ENCODE measurements at places on chromosomes 16 and 17.

GRCh38 chr17:15928286-15928785 is 16.6 kb upstream of the ADORA2B start:
- no peak for DNase-seq

DNA sequence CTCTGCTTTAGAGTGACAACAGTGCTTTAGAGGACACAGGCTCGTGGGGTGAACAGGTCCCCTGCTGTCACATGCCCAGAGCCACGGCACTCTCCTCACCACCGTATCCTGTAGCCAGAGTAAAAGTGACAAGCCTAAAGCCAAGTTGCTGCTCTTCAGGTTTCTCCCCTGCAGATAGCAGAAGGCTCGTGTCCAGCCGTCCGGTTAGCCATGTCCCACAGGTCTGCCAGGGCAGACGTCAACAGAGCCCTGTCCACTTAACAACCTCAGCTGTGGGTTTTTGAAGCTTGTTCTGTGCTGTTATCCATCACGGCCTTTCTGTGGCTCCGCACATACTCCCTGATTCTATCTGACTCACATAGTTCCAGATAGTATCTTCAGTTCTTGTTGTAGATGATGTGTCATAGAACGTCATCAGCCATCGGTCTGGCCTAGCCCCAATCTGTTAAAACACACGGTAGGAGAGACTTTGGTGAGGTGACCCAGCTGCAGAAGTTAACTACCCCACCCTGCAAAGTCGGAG is 100.7 kb downstream of the SOCS1 start:
- DNase-seq = no peak

DNA sequence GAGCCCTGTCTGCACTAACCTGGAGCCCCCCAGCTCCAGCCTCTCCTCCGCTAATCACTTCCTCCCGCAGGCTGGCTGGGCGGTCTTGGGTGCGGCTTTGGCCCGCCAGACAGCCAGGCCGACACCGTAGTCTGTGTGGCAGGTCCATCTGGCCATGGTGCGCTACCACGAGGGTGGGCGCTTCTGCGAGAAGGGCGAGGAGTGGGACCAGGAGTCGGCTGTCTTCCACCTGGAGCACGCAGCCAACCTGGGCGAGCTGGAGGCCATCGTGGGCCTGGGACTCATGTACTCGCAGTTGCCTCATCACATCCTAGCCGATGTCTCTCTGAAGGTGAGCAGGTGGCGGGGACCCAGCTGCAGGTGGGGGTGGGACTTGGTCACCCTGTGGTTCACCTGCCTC is 30.7 kb upstream of the POLR3E start:
- DNase-seq = no peak

DNA sequence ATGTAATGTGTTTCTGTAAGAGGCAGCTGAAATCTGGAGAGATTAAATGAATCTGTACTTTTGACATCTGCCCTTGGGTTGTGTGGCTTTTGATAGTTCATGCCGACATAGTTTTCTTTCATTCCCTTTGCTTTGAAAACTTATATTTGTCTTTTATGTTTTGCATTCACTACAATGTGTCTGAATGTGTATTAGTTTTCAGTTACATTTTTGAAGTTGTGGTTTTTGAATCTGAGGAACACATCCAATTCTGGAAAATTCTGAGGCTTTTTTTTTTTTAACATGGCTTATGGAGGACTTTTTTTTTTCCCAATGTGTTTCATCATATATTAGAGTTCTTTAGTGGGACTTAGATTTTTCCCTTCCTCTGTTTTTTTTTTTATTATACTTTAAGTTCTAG is 683.7 kb upstream of the SOX9 start:
- DNase-seq = no peak

- DNase-seq = no peak
These were observed 16.3 kb downstream of the MEIOC start for GRCh38 chr17:44672479-44673093.

GRCh38 chr16:58411736-58412614 is 19.7 kb downstream of the GINS3 start:
- DNase-seq = no peak

DNA sequence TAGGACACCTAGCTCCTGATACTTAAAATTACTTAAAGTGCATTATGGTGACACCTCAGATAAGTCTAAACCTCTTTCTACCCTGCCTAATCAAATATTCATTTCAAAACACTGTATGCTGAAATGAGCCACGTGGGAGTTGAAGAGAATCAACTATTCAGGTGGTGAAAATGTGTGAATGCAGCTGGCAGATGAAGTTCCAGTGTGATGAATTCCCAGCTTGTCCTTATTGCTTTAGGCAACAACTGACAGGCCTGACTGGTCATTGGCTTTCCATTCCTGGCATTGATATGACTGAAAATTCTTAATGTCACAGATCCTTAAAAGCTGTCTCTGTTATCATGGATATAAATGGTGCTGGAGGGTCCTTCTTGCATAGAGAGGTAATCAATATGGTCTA is 301.9 kb upstream of the TBX2 start:
- DNase-seq = no peak

DNA sequence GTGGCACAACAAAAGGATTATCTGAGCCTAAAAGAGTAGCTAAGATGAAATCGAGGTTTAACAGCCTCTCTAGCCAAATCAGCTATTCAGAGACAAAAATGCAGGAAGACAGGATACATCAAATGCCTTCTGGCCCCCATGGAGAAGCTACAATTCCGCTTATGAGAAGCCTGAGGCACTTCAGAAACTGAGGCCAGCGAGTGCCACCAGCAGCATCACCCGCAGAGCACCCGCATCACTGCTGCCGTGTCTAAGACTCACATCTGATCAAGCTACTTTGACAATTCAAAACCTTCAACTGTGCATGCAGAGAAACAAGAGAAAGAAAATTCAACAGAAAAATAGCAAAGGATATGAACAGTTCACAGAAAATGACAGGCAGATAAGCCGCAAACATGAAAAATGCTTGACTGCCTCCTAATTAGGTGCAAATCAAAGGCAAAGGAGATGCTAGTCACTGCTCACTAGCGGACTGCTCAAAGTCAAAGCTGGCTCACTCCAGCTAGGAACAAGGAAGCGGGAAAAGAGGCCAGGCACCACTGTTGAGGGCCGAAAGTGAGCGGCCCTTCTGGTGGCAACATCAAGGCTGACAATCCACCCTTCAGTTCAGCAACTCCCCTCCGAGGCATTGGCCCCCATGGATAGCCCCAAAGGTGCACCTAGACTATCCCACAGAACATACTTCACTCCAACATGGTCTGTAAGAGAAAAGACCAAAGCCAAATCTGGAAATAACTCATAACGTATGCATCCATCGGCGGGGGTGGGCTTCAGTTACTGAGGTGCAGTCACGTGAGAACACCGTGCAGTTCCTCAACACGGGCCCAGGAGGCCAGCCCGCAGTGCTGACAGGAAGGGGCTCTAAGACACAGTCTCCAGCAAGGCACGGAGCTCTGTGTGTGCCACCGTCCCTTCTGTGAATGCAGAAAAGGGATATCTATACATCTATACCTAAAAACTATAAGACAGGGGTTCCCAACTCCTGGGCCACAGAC is 12.0 kb downstream of the MTHFSD start:
- no peak for DNase-seq

DNA sequence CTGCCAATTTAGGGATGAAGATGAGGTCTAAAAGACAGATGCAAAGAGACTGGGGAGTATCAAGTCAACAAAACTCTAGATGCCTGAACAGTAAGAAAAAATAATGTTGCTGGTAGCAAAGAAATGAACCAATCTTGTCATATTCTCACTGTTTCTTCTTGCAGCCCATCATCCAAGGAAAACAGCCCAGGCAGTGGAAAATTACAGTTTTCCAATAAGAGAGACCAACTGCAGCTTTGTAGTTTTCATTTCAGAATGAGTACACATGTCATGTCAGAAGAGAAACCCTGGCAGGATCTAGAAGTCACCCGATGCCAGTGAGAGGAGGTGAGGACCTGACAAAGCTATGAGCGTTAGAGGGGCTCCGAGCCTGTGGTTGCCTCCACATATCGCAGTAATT is 500.4 kb upstream of the PSMD7 start:
- no peak for DNase-seq

GRCh38 chr17:51500454-51500853 is 240.1 kb downstream of the UTP18 start:
- no peak for DNase-seq

- no peak for DNase-seq
These were observed 24.3 kb upstream of the TMEM220 start for GRCh38 chr17:10754109-10754508.

- DNase-seq = peak; percentile 39
These were observed 17.9 kb downstream of the CASKIN1 start for GRCh38 chr16:2178321-2179106.

- DNase-seq = no peak
These were observed 58.9 kb downstream of the CYTH1 start for GRCh38 chr17:78723001-78723796.

DNA sequence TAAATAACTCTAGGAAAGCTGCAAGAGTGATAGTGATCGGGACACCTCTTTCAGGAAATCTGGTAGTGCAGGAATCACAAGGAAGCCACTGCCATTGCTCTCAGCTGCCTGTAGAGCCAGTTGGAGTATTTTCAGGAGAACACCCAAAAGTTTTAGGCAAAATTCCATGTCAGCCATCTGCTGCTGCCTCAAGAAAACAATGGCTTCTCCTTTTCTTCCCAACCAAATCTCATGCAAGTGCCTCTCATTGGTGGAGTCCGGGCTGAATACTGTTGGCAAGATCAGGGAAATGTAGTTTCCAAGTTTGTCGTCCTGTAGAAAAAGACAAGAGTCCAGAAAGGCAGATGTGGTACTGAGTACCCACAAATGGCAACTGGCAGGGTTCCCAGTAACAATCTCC is 54.9 kb upstream of the TANC2 start:
- no peak for DNase-seq

- DNase-seq = no peak
These were observed 4.3 kb upstream of the AKAP1 start for GRCh38 chr17:57080718-57081117.

- no peak for DNase-seq
These were observed 2100.7 kb downstream of the TP53TG3F start for GRCh38 chr16:35559911-35560636.

Data from CD4-positive, alpha-beta T cell (primary cell).